T-helper 1 cell (primary cell): ENCODE measurements at places on chromosomes 2 and 18.

DNA sequence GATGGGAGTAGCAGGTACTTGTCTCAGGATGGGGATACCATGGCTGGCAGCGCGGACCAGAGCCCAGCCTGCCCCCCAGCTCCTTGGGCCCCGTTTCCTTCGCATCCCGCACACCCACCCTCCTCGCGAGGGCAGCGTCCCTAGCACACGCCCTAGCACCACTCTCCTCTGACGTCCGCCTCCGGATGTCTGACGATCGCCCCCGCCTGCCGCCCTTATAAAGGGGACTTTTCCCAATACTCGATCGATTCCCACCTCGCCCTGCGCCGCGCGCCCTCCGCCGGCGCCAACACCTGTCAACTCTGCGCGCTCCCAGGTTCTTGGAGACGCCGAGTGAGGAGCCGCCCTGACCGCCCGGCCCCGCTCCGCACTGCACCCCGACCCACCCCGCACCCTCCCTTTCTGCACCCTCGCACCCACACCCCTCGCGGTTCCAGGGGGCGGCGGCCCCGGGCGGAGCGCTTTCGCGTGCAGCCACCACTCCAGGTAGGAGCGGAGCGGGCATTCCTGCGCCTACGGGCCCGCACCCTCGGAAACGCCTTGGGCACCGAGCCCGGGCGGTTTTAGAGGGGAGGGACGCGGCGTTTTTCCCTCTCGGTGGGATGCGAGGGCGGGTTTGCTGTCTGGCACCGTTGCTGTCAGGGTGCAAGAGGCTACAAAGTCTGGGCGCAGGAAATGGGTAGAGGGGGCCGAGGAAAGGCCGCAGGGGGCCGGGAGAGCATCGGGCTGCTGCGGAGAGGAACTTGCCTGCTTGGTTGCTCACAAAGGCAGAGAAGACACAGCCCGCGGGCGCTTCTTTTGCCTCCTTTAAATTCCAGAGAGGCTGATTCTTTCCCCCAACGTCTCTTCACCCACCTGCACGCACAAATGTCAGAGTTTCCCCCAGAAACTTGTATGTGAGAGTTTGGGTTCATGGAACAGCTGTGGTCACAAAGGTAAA lies at the start of gene SLC5A7:
Gene SLC5A7, plus strand, starts transcription at position 247 of the 940 bp plus-strand sequence. CDS start 1,632 bp downstream, outside the sequence.
- DNase-seq: no peak

- DNase-seq: no peak
These were observed at the start of gene GBX2 for GRCh38 chr2:236168110-236169080. Gene GBX2, minus strand, starts transcription at chr2:236168386. Its CDS starts 415 bp downstream, at chr2:236167971.

GRCh38 chr18:22985250-22985649 lies 52.1 kb downstream of the RBBP8 start:
- DNase-seq: no peak

DNA sequence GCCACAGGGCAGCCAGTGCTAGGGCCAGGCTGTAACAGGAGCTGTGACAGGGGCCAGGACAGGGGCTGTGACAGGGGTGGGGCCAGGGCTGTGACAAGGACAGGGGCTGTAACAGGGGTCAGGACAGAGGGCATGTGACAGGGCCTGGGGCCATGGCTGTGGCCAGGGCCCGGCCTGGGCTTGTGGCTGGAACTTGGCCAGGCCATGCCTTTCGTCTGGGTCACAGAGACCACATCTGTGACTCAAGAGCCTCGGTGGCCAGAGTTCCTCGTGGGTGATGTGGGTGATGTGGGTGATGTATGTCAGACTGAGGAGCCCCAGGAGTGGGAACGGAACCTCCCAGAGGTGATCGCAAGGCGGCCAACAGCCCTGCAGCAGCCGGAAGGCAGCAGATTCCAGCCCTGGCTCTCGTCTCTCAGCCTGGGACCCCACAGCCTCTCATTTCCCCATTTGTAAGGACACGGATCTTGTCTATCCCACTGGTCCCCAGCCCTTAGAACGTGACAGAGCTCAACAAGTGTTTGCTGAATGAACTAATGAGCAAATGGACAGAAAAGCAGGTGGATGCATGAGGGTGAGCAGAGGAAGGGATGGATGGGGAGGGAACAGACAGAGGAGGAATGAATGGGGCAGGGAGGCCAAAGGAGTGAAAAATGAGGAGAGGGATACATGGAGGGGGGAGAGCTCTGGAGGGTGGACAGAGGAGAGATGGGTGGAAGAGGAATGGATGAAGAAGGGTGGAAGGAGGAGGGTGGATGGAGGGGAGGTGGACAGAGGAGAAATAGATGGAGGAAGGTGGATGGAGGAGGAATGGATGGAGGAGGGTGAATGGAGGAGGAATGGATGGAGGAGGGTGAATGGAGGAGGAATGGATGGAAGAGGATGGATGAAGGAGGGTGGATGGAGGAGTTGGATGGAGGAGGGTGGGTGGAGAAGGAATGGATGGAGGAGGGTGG lies 17.3 kb downstream of the ESPNL start:
- DNase-seq: no peak

GRCh38 chr18:13672657-13673056 lies 53.7 kb downstream of the FAM210A start:
- no peak for DNase-seq

GRCh38 chr2:11074246-11074820 lies 80.9 kb upstream of the SLC66A3 start:
- no peak for DNase-seq

DNA sequence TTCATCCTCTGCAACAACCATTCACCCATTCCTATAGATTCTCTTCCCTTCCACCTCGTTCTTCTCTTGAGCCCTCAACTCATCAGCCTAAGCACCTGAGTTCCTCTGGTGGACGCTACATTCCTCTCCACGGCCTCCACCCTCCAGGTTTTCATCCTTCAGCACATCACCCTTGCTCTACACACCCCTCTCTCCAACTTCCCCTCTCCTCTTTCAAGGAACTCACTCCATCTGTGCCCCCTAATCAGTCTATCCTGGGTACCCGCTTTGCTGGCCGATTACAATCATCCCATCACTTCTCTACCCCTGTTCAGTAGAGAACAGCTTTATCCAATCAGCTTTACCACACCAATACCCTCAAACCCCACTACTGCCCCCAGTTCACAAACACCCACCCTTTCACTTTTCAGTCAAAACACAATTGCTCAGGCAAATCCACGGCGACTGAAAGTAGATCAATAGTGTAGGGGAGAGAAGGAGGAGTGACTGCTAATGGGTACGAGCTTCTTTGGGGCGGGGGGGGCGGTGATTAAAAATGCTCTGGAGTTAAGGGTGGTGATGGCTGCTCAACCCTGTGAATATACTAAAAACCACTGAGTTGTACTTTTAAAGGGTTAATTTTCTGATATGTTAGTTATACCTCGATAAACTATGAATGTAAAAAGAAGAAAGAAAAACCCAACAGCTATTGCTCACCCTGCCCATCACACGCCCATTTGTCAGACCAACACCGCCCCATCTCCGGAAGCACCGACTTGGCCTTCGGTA lies 857 bp downstream of the DYM start:
- DNase-seq: peak; percentile 9

- peak; percentile 34 for DNase-seq
These were observed 1.8 kb downstream of the GYPC start for GRCh38 chr2:126657636-126658318.

DNA sequence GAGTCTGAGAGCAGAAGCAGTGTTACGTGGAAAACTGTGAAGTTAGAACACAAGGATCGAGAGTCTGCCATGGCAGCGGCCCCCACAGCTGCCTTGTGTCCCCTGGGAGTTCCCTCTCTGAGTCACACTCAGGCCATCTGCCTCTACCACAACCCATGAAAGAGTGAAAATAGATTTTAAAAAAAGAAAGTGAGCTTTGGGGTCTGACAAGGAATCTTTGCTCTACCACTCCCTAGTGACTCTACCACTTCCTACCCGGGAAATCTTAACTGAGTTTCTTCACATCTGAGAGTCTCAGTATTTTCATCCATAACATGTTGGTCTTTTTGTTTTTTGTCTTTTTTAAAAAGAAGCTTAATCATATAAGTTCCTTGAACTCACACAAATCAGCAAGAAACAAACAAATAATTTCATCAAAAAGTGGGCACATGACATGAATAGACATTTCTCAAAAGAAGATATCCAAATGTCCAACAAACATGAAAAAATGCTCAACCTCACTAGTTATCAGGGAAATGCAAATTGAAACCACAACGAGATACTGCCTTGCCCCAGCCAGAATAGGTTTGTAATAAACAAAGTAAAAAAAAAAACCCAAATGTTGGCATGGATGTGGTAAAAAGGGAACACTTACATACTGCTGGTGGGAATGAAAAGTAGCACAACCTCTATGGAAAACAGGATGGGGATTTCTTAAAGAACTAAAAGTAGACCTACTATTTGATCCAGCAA lies 2.4 kb upstream of the MSGN1 start:
- no peak for DNase-seq

GRCh38 chr2:17821535-17822444 lies 5.5 kb downstream of the MSGN1 start:
- DNase-seq: no peak

DNA sequence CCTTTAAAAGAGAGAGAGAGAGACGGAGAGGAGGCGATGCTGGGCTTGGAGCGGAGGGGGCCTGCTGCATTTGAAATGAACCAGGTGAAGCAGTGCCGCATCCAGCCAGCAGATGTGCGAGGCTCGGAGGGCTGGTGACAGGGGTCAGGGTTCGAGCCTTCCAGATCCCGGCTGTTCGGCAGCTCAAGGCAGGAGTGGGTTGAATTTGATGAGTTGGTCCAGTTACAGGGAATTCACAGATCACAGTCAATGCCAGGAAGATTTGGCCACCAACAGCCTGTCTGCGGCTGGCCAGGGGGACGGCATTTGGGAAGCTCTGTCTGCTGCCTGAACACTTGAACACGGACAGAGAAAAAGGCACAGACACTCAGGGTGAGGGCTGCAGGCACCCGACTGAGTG lies 48.6 kb downstream of the PTGR3 start:
- DNase-seq: no peak

DNA sequence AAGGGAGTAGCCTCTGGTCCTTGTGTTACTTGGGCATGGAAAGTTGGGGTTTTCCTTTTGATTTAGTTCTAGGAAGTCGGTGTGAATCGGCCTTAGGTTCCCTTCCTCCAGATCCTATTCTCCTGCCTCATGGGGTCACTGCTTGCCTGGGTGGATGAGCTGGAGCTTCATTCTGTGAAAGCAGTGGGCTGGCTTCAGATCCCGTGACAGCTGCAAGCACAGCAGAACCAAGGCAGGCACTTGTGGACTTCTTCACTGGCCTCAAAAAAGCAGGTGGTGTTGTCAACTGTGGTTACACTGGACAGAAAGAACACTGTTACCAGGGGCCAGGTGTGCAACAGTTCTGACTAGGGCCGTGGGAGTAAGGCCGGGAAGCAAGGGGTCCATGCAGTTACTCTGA lies 243.4 kb downstream of the LDLRAD4 start:
- no peak for DNase-seq

DNA sequence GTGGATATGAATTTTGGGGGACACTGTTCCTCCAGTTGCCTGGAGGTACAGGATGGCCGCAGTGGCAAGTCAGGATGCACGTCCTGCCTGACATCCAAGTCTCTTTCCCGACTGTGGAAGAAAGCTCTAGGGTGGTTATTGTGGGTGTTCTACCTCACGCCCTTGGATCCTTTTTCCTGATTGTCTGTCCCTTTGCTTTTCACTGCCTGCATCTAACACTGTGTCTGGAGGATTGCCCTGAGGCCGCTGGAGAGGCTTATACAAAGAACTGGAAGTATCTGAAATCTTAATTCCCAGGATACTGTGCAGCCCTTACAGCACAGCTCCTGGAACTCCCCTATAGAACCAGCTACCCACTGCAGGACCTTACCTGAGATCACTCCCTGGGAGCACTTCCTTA lies 250.5 kb downstream of the TFCP2L1 start:
- no peak for DNase-seq

DNA sequence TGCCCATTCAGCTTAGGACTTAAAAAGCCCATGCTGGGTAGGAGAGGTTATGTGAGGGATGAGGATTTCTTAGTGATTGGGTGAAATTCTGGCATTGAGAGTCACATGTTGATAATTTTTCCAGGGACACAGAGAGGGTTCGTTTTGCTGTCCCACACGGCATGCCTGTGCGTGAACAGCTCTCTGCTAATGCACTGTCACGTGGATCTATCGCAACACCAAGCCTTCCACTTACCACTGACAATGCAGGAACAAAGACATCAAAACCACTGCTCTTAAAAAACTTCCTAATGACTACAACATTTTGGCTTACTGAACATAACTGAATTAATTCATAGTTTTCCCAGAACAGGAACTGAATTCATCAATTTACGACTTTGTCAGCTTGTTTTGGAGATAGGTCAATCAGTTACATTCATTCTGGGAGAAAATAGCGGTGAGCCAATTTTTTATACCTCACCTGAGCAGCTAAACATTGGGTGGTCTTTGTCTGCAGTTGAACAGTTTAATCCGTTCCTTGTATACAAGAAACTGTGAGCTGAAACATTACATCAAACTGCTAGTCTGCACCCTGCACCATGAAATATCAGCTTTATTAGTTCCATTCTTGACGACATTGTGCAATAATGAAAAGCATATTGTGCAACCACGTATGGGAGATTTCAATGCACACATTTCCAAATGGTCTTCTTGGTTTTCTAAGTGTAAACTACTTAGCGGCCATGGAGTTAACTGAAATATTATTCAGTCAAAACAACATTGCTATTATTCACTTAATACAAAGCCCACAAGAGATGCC lies 127.1 kb downstream of the LPIN1 start:
- DNase-seq: no peak

DNA sequence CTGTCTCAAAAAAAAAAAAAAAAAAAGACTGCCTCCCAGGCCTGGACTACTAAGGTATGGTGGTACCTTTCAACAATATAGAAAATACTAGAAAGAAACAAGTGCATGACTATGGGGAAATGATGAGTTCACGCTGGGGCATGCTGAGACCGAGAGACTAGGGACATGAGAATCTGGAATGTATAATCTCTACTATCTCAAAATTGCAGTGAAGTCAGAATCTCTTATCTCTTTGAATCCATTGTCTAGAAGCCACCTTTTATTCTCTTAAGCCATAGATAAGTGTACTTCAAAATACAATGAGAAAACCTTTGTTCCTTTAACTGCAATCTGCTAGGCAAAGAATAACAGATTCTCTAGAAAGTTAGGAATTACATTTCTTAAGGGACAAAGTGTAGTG lies 5.6 kb downstream of the FRZB start:
- no peak for DNase-seq

DNA sequence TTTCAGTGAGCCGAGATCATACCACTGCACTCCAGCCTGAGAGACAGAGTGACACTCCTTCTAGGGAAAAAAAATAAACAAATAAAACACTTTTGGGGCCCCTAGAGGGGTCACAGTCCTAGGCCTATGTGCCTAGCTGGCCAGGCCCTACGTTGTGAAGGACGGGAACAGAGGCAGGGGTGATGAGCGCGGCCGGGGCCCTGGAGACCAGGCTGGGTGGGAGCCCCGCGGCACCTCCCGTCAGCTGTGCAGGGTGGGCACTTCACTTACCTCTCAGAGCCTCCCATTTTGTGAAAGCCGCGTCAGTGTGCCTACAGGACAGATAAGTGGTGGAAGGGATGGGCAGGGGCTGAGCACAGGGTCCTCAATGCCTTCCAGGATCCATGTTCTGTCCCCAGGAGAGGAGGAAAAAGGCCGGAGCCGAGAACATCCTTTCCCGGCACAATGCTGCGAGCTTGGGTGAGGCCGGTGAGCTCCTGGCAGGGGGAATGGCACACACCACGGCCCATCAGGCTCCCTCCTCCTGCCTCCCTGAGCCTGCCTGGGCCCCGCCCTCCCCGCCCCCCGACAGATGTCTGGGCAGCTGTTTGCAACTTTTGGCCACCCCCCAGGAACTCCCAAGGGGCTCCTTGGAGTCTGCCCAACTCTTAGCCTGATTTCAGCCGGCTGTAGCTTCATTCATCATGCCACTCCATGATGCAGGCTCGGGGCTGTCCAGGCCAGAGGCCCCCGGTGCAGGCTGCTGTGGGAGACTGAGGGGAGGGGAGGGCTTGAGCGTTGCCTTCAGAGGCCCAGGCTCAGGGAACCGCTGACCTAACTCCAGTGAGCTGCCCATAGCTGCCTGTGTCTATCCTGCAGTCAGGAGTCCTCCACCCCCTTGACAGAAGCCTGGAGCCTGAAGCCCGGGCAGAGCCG lies 196.5 kb downstream of the TFCP2L1 start:
- DNase-seq: no peak
